ENCODE measurements at places on chromosomes 13 and 19.

DNA sequence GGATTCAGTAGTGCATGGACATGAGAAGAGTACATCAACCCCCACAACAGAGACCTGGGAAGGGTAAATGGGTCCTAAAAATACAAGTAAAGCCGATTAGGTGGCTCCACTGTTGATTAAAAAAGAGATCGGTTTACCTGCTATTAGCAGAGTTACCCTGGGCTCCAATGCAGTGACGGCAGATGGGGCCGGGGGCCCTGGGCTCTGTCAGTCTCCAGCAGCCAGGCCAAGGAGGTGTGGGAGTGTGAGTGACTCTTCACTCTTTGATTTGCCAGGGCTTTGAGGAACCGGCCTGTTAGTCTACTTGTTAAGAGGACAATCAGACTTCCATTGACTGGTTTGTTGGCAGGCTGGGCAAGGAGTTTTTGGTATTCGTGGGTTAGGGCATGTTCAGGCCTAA is 1368.7 kb downstream of the UQCRFS1 start:
- no peak for DNase-seq

GRCh38 chr19:45468159-45468651 is 409 bp downstream of the FOSB start:
- no peak for DNase-seq

DNA sequence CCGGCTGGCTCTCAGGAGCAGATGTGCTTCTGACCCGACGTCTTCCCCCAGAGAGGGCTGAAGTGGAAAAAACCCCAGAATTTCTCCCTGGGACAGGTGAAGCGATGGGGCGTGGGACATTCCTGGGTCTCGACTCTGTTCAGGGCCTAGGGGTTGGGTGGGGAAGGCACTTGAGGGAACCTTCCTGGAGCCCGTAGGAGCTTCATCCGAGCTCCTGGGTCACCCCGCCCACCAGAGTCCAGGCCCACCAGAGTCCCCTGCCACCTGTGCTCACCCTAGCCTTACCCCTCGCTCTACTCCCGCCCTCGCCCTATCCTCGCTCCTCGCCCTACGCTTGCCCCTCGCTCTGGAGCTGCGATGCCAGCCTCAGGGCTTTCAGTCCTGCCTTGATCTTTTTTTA is 23.2 kb downstream of the EPN1 start:
- no peak for DNase-seq

GRCh38 chr13:84417416-84417815 is 535.1 kb upstream of the SLITRK1 start:
- no peak for DNase-seq

DNA sequence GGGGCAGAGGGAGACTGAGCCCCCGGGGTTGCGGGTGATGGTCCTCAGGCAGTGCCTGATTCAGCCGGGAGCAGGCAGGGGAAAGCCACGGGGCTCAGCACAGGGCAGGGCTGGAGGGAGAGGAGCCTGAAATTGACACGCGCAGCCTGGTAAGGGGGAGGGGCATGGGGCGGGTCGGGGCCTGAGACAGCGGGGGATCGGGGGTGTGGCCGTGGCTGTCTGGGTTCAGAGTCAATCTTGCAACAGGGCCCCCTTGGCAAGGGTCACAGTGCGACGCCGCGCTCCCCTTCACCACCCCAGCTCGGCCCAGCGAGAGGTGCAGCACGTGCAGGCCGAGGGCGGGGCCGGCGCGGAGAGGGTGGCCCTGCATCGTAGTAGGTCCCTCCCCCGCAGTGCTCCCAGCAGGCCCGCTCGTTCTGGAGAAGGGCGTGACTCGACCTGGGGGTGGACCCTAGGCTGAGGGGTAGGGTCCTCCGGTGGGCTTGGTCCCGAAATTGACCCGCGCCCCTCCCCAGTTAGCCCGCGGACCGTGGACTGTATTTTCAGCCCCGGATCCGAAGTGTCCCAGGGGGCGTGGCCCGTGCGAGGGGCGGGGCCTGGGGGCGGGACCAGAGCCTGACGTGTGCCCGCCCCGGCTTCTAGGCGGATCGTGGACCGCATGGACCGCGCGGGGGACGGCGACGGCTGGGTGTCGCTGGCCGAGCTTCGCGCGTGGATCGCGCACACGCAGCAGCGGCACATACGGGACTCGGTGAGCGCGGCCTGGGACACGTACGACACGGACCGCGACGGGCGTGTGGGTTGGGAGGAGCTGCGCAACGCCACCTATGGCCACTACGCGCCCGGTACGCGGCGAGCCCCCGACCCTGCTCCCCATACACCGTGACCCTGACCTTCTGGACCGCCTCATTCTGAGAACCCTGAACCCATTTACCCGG is 6.0 kb downstream of the RCN3 start:
- no peak for DNase-seq

GRCh38 chr19:47657719-47658118 is 48.8 kb downstream of the BICRA start:
- no peak for DNase-seq

DNA sequence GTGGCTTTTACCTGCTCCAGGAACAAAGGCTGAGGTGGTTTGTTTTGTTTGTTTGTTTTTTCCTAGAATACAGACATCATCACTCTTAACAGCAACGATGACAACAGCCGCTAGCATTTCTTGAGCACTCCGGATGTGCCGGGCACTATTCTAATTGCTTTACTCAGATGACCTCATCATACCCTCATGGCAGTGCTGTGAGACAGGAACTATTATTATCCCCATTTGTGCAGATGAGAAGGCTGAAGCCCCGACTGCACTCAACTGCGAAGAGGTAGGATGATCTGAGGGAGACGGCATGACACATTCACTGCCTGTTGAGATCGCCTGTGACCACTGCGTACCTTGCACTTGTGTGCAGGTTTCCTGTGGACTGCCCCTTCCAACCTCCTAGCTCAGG is 66.5 kb downstream of the CCDC70 start:
- no peak for DNase-seq

- DNase-seq, result no peak
These were observed 18.4 kb downstream of the GRTP1 start for GRCh38 chr13:113345486-113345885.

- no peak for DNase-seq
These were observed 43.7 kb upstream of the ENOX1 start for GRCh38 chr13:43830497-43830881.

DNA sequence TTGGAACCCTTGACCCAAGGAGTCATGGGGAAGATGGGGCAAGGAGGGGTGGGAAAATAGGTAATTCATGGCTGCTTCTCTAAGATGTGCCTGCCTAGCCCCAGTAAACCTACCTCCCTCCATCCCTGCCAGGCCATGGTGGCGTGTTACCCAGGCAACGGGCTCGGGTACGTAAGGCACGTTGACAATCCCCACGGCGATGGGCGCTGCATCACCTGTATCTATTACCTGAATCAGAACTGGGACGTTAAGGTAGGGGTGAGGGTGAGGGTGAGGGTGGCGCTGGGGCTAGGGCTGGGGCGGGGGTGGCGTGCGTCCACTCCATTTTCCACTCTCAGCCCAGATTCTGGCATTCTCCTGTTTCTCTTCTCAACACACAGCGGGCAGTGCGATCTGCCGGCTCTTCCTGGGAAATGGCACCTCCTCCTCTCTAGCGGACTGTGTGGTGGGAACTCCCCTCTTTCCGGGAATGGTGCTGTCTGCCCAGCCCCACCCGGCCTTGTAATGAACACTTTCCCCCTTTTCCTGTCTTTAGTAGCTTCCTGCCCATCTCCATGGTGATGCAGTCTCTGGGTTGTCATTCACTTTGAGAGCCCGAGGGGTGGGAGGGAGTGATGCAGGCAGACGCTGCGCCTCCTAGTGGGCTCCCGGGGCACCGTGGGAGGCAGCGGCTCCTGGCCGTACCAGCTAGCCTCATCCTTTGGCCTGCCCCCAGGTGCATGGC is 7.6 kb downstream of the EGLN2 start:
- DNase-seq, result no peak

DNA sequence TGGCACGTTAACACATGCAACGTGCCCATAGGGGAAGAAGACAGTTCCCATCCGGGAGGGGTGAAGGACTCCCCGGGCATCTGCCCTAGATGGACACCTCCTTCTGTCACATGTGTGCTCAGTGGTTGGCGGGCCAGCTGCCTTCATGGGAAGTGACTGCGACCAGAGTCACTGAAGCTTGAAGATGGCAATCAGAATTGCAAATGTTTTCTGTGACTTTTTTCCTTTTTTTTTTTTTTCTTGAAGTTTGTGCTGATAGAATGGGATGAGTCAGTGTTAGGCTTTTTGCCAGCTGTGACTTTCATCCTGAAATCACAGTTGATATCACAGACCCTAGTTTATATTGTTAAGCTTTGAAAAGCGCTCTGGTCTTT is 109.2 kb upstream of the MCF2L start:
- DNase-seq, result no peak

GRCh38 chr19:14164724-14165493 is 28.5 kb upstream of the ASF1B start:
- DNase-seq, result no peak

- no peak for DNase-seq
These were observed 12.7 kb downstream of the F10 start for GRCh38 chr13:113135281-113135760.

GRCh38 chr13:23377983-23378632 is 55.4 kb downstream of the SACS start:
- DNase-seq, result no peak

- peak; percentile 73 for DNase-seq
These were observed 583 bp downstream of the TECR start for GRCh38 chr19:14530005-14530348.

All from LoVo (cell line).